ENCODE measurements at places on chromosomes 2 and 18.

- no peaks in the 10 kb centered on the region for H3K4me1 ChIP-seq
- no peaks in the 10 kb centered on the region for H3K27me3 ChIP-seq
- no peaks in the 10 kb centered on the region for H3K36me3 ChIP-seq
- H3K27ac ChIP-seq: no peak overlapping the region
- H3K4me3 ChIP-seq: no peak overlapping the region
- DNase-seq: no peak
Measured at GRCh38 chr2:188485496-188485895, 193.8 kb downstream of the GULP1 start.

DNA sequence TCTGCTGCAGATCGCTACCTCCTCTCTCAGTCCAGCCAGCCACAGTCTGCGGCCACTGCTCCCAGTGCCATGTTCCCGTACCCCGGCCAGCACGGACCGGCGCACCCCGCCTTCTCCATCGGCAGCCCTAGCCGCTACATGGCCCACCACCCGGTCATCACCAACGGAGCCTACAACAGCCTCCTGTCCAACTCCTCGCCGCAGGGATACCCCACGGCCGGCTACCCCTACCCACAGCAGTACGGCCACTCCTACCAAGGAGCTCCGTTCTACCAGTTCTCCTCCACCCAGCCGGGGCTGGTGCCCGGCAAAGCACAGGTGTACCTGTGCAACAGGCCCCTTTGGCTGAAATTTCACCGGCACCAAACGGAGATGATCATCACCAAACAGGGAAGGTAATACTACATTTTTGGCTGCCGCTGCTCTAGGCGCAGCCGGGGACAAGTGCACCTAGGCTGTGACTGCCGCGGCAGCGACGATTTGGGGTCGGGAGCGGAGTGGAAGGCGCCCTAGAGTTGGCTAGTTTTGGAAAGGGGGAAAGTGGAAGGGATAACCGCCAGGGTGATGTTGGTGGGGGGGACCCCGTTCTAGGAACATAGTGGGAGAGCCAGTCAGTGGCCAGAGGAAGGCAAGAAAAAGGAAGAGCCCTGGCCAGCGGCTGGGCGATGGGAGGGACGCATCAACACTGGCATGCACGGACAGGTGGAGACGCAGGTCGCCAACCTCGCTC, 776 bp downstream of the TBR1 start:
- no peak overlapping the region for H3K4me3 ChIP-seq
- H3K27me3 ChIP-seq: peaks cover 95% of the 10 kb centered on the region
- H3K36me3 ChIP-seq: peaks cover 2% of the 10 kb centered on the region

- DNase-seq: no peak
- H3K27ac ChIP-seq: peak overlapping the region; percentile 26
- peaks cover 18% of the 10 kb centered on the region for H3K4me1 ChIP-seq
- no peak overlapping the region for H3K4me3 ChIP-seq
- no peaks in the 10 kb centered on the region for H3K27me3 ChIP-seq
Measured at GRCh38 chr18:52678034-52678433, 338.0 kb downstream of the DCC start.

GRCh38 chr2:231646476-231646875, 53.8 kb downstream of the TEX44 start:
- H3K4me1 ChIP-seq: no peaks in the 10 kb centered on the region
- H3K27me3 ChIP-seq: no peaks in the 10 kb centered on the region
- H3K36me3 ChIP-seq: no peaks in the 10 kb centered on the region
- H3K27ac ChIP-seq: no peak overlapping the region

DNA sequence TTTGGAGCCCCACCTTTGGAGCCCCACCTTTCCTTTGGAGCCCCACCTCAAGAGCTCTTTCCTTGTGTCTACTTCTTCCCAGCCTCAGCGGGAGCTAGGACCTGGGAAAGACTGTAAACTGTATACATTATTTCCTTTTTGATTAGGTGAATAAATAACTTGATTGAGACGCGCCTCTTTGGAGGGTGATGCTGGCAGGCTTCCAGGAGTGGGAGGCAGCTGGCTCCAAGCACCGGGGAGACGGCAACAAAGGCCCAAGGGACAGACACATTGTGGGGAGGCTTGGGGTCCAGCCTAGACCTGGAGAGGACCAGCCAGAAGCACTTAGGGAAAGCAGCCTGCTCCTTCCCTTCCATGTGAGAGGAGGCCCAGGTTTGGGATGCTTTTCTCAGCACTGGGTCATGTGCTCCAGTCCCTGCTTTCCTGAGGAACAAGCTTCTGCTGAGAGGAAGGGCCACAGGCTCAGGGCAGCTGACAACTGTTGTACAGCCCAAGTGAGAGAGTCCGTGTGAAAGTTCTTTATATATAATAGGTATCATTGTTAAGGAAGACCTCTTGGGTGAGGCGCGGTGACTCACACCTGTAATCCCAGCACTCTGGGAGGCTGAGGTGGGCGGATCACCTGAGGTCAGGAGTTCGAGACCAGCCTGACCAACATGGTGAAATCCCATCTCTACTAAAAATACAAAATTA, 297.2 kb upstream of the SLC14A2 start:
- H3K27me3 ChIP-seq: peaks cover 54% of the 10 kb centered on the region
- DNase-seq: no peak
- no peak overlapping the region for H3K4me3 ChIP-seq

DNA sequence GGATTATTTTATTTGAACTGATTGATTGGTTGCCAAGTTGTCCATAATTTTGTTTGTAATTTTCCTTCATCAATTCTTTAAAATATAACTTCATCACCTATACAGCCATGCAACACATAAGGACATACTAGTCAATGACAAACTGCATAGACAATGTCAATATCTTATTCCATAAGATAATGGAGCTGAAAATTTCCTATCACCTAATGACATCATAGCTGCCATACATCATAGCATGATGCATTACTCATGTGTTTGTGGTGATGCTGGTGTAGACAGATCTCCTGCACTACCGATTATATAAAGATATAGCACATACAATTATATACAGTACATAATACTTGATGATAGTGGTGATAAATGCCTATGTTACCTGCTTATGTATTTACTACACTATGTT, 369.8 kb upstream of the NT5C1B start:
- H3K36me3 ChIP-seq: no peaks in the 10 kb centered on the region
- H3K27me3 ChIP-seq: no peaks in the 10 kb centered on the region
- H3K27ac ChIP-seq: no peak overlapping the region
- H3K4me3 ChIP-seq: no peak overlapping the region

GRCh38 chr2:142819411-142819810, 58.1 kb upstream of the KYNU start:
- DNase-seq: no peak
- H3K36me3 ChIP-seq: no peaks in the 10 kb centered on the region
- H3K27ac ChIP-seq: no peak overlapping the region
- no peaks in the 10 kb centered on the region for H3K27me3 ChIP-seq
- H3K4me3 ChIP-seq: no peak overlapping the region

DNA sequence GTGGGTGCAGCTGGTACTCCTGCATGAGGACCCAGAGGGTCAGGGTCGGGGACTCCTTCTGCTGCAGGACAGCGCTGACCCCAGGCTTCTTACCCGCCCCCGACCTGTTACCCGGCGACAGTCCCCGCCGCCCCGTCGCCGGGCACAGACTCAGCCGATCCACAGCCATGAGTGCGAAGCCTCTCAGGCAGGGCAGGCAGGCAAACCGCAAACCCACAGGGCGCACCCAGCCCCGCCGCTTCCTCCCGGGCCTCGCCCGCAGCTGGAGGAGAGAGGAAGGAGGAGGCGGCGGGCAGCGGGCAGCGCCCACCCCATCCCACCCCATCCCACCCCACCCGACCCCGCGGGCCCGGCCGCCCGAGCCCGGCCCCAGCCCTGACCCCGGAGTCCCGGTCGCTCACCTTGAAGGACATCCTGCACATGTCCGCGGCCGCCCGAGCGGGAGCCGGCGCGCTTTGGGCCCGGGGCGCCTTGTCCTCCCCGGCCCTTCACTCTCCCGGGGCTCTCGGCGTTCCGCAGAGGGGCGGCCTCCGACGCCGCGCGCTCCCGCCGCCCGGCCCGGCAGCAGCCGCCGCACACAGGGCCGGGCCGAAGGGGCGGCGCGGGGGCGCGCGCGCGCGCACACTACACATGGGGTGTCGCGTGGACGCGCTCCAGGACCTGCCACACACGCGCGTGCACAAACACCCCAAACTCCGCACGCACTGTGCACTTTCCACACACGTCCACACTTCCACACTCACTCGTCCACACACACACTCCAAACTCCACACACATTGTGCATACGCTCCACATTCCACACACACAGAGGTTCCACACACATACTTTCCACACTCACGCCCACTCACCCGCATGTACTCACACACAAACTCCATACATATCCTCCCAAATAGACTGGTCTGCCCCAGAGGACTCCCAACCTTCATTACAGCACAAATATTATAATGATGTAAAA, at the start of gene ANKRD29:
Gene ANKRD29, minus strand, starts transcription at position 603 of the 955 bp plus-strand sequence. Its CDS starts 181 bp downstream, at position 422.
- H3K4me3 ChIP-seq: peak within 1 kb of the TSS; percentile 75
- H3K4me1 ChIP-seq: peaks cover 3% of the 10 kb centered on the region
- peak within 1 kb of the TSS; percentile 46 for H3K27ac ChIP-seq
- DNase-seq: peak; percentile 14
- H3K36me3 ChIP-seq: no peaks in the 10 kb centered on the region
- H3K27me3 ChIP-seq: peaks cover 75% of the 10 kb centered on the region

GRCh38 chr2:15325296-15325695, 235.8 kb downstream of the NBAS start:
- no peaks in the 10 kb centered on the region for H3K27me3 ChIP-seq
- peaks cover 25% of the 10 kb centered on the region for H3K36me3 ChIP-seq
- DNase-seq: no peak
- no peak overlapping the region for H3K4me3 ChIP-seq

DNA sequence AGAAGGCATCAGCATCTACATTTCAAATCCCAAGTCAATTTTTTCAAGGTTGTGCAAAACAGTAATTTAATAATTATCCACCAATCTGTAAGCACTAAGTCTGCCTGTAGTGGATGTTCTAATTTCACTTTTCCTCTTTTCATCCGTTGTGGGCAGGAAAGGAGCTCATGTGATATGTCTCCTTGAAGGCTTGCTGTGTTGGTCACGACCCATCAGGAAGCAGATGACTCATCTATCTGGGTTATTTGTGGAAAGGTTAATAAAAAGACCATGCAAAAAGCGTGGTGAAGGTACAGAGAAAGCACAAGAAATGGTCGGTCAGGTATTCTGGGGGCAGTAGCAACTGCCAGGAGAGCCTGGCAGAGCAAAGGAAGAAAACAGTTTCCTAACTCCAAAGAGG, 476.7 kb upstream of the RAB6C start:
- no peak overlapping the region for H3K4me3 ChIP-seq
- peaks cover 9% of the 10 kb centered on the region for H3K27me3 ChIP-seq
- H3K4me1 ChIP-seq: peaks cover 5% of the 10 kb centered on the region
- DNase-seq: no peak
- no peak overlapping the region for H3K27ac ChIP-seq
- no peaks in the 10 kb centered on the region for H3K36me3 ChIP-seq

GRCh38 chr2:128448331-128449225, 129.9 kb upstream of the HS6ST1 start:
- peaks cover 18% of the 10 kb centered on the region for H3K27me3 ChIP-seq
- H3K4me1 ChIP-seq: peaks cover 5% of the 10 kb centered on the region
- no peaks in the 10 kb centered on the region for H3K36me3 ChIP-seq
- no peak overlapping the region for H3K4me3 ChIP-seq
- peak; percentile 6 for DNase-seq

DNA sequence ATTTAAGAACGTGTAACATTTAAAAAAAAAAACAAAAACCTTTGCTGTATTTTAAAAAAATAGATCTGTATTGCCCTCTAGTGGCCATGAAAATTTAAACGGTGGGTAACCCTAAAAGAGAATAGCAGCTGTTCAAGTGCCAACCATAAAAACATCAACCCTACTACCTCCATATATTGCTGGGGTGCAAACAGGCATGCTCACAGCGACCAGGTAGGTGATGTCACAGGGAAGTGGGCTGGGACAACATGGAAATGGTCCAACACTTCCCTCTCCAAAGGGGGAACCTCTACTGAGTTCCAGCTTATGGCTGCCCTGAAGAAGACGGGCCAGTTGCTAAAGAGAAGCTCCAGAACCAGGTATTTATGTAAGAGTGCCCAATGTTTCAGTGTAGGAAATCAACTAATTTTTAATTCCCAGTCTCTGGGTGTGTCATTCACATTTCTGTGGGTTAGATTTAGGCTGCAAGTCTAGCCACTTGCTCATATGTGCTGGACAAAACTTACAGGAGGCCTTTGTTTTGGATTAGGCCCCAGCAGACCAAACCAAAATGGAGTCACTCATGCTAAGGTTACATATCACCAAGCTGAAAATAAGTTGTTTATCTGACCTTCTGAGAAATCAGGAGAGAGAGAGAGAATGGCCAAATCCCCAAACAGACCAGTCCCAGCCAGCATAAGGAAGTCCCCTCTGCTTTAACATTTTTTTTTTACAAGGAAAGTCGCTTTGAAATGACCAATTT, 54.5 kb downstream of the SKA1 start:
- H3K27ac ChIP-seq: no peak overlapping the region
- no peak for DNase-seq
- H3K36me3 ChIP-seq: peaks cover 7% of the 10 kb centered on the region
- H3K27me3 ChIP-seq: no peaks in the 10 kb centered on the region

DNA sequence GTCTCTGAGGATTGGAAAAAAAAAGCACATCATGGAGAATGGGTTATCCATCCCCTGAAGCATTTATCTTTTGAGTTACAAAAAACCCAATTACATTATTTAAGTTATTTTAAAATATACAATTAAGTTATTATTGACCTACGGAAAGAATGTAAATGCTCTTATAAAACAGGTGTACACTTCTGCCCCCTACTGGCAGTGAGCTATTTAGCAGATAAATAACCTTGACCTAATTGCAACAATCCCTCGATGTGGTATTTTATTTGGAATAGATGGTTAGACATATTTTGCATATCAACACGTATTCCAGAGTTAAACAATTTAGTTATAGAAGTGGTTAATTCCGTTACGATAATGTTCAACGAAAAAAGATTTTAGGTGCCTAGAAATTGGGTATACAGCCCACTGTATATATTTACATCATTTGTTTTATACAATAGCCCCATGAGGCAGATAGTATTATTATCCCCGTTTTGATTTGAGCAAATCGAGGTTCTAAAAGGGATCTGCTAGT, 9.1 kb upstream of the DAW1 start:
- no peaks in the 10 kb centered on the region for H3K27me3 ChIP-seq
- H3K27ac ChIP-seq: no peak overlapping the region
- no peak overlapping the region for H3K4me3 ChIP-seq
- no peak for DNase-seq
- H3K4me1 ChIP-seq: no peaks in the 10 kb centered on the region

DNA sequence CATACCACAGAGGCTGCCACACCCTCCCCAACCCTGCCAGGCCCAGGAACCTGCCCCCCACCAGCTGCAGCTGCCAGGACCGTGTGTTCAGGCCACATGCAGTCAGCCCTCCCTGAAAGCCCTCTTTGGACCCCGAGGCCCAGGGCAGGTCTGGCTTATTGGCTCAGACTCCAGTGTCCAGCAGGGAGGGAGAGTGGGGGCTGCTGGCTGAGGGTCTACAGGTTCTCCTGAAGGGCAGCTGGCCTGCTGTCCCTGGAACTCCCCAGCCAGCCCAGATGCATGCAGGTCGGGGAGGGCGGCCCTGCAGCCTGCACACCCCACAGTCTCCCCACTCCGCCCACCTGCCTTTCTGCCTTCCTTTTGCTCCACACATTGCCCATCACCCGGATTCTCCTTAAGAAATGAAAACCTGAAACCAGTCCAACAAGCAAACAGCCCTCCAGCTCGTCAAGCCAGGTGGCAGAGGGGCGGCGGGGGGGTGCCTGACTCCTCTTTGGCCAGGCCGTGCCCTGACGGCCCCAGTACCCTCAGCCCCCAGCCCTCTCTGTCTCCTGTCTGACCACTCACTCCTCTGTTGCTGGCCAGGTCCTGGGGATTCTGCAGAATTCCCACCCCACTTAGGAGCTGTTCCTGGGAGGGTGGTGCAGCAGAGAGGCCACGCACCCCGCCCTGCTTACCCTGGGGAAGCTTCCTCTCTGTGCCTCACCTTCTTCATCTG, 18.0 kb downstream of the GPR35 start:
- no peak overlapping the region for H3K27ac ChIP-seq
- no peak for DNase-seq
- no peaks in the 10 kb centered on the region for H3K4me1 ChIP-seq
- peaks cover 39% of the 10 kb centered on the region for H3K27me3 ChIP-seq
- H3K4me3 ChIP-seq: no peak overlapping the region

Data from progenitor cell of endocrine pancreas (in vitro differentiated cells).